ENCODE measurements at places on chromosomes 12 and 14. TPM values are rescaled to one million over a fixed set of nuclear protein-coding genes. Genes with fewer than 3 reads are reported as not detected.

The FAM222A gene
- polyA plus RNA-seq = 2.1 TPM

The SERPINA10 gene
- 0.07 TPM for polyA plus RNA-seq

The PTPRO gene
- polyA plus RNA-seq = 0.31 TPM

The MIPOL1 gene
- 1.8 TPM for polyA plus RNA-seq

The GPRC5D gene
- 0.15 TPM for polyA plus RNA-seq

The HHIPL1 gene
- 0.90 TPM for polyA plus RNA-seq

The DHRS2 gene
- polyA plus RNA-seq = not detected

The COQ6 gene
- polyA plus RNA-seq = 8.4 TPM

The GPRC5A gene
- polyA plus RNA-seq = 12.1 TPM

The CNTN1 gene
- 0.11 TPM for polyA plus RNA-seq

The PROX2 gene
- polyA plus RNA-seq = not detected

The TMEM179 gene
- polyA plus RNA-seq = 0.10 TPM

The CBLN3 gene
- polyA plus RNA-seq = 0.89 TPM

The CPNE6 gene
- not detected for polyA plus RNA-seq

The GLS2 gene
- polyA plus RNA-seq = 61.5 TPM

The ST8SIA1 gene
- 1.2 TPM for polyA plus RNA-seq

The AKAP5 gene
- 0.11 TPM for polyA plus RNA-seq

The UNC79 gene
- 0.11 TPM for polyA plus RNA-seq

The CDC42BPB gene
- 53.5 TPM for polyA plus RNA-seq

The FLVCR2 gene
- 1.2 TPM for polyA plus RNA-seq

The CCDC184 gene
- 0.22 TPM for polyA plus RNA-seq

The TCL1B gene
- not detected for polyA plus RNA-seq

The KIF26A gene
- polyA plus RNA-seq = 7.7 TPM

The NOC4L gene
- polyA plus RNA-seq = 15.8 TPM

The HOXC5 gene
- 0.14 TPM for polyA plus RNA-seq

The NCAPD2 gene
- 7.1 TPM for polyA plus RNA-seq

The PTPN6 gene
- polyA plus RNA-seq = 24.2 TPM

The CDK4 gene
- 96.4 TPM for polyA plus RNA-seq

The MORN3 gene
- polyA plus RNA-seq = 0.34 TPM

The OR6C3 gene
- polyA plus RNA-seq = not detected

The MYO1A gene
- polyA plus RNA-seq = 0.11 TPM

The NT5DC3 gene
- 1.1 TPM for polyA plus RNA-seq

The ACSM4 gene
- not detected for polyA plus RNA-seq

The C14orf180 gene
- polyA plus RNA-seq = 105 TPM

The LRRK2 gene
- 10.0 TPM for polyA plus RNA-seq

The ABCC9 gene
- polyA plus RNA-seq = 17.1 TPM

The CD163L1 gene
- polyA plus RNA-seq = 2.1 TPM

Data from adipose tissue (tissue), 3 donors.